SIG-M5 (cell line): ENCODE measurements at places on chromosomes 11 and 22.

GRCh38 chr11:128727796-128728431 is 34.0 kb downstream of the FLI1 start:
- DNase-seq, result no peak

- DNase-seq, result no peak
These were observed 13.5 kb downstream of the MS4A6A start for GRCh38 chr11:60169264-60169915.

GRCh38 chr11:1342946-1343345 is 33.5 kb upstream of the TOLLIP start:
- no peak for DNase-seq

DNA sequence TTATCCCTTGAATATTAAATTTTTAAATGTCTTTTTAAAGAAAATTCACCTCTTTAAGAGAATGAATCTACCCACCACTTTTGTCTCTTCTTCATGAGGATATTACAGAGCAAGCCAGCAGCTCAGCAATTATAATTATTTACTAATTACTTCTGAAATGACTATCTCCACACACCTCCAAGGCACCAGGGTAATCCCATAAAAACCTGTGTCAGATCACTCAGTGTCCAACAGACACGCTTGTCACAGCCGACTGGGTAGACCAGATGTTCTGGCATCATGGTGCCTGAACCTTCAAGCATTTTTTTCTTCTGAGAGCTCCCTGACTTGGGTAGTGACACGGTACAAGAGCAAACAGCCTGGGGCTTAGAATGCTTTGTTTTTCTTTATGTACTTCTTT is 61.4 kb downstream of the EFCAB6 start:
- no peak for DNase-seq

DNA sequence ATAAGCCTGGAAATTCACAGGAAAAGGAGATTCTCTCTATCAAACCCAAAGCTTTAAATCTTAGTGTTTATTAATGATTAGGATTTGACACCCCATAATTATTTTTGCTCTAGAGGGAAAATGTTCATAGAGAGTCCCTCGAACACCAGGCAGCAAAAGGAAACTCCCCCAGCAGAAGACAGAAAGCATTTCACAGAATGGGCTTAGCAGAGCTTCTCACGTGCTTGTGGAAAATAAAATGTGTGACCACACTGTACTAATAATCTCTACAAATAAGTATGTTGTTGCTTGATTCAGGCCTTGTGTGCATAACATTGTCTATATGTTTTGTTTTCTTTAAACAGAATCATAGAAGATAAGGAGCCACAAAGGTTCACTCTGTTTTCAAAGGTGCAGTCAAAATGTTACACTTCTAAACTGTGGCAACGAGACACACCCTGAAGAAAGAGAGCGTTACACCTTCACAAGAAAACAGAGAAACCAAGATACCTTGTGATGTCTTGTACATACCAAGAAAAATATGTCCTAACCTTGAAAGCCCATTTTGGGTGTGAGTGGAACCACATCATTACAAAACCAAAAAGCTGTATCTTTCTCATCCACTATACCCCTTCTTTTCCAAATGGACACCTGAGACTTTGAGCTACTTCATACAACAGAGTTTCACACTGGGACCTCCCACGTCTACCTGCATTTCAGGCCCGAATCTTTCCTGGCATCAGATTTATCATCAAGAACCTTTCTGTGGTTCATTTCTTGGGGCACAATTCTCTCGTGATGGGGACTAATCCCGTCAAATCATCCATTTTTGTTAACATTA is 282.5 kb downstream of the ETS1 start:
- no peak for DNase-seq

DNA sequence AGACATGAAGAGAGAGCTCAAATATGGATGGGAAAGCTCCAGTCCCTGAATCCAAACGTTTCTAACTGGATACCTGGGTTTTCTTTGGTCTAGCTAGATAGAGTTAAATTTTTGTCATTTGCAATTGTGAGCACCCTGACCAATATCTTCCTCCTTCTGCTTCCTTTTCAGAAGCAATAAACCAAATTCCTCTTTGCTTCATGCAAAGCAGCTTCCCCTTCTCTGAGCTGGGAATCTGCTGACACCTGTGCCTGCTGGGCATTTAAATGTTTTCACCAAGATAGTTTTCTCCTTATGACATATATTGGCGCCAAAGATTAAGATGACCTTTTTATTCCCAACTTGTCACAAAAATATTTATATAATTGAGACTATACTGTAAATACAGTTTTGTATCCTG is 27.9 kb upstream of the PAK1 start:
- no peak for DNase-seq

GRCh38 chr11:73201888-73202780 is 15.9 kb upstream of the P2RY2 start:
- DNase-seq, result no peak

GRCh38 chr11:71293961-71294782 is 41.8 kb upstream of the SHANK2 start:
- DNase-seq, result no peak

GRCh38 chr22:48751539-48752437 is 1075.9 kb downstream of the BRD1 start:
- DNase-seq, result no peak

DNA sequence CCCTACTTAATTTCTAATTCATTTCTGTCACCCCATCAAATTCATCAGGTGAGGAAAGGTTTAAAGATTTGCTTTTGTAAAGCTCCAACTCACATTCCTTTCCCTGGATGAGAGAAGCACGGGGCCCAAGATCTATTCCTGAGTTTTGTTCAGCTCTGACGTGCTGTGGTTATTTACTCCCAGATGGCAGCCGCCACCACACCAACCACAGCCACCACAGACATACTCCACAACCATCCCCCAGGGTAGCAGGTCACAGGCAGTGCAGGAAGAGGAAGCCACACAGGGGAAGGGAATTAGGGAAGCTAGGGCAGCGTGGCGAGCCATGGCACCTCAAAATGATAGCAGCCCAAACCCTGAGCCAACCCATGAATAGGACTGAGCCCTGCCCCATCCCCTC is 63.5 kb upstream of the CSNK2A3 start:
- peak; percentile 26 for DNase-seq

DNA sequence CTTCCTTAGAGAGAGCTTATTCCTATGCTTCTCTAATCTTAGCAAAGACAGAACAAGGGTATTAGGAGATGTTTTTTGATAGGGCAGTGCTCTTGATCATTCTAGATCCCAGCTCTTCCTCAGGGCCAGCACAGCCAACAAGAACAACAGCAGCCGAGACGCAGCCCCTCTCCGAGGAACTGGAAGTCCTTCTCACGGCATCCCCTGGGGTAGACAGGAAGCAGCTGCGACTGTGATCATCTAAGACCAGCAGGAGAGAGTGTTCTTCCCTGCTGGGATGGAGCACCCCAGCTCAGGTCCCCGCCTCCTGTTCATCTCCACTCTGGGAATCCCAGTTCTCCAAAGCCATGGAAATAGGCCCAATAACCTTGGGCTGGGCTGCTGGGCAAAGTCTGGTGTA is 29.6 kb downstream of the IRAG1 start:
- no peak for DNase-seq

- no peak for DNase-seq
These were observed 1.8 kb upstream of the VSTM5 start for GRCh38 chr11:93852242-93852641.

GRCh38 chr11:28528217-28528616 is 420.0 kb downstream of the METTL15 start:
- no peak for DNase-seq

DNA sequence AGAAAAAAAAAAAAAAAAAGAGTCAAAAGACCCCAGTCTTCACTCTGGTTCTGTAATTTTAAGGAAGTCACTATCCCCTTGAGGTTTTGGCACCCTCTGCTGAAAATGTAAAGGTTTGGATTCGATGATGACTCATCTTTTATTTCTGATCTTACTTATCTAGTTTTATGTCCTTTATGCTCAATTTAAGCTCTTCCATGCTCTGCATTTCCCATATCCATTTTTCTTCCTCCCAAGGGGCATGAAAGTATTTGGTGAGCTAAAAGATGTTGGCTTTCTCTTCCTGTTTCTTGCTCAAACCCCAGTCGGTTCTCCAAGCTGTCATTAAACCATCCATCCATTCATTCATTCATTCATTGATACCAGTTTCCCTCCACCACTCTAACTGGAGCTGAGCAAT is 61.0 kb upstream of the CDON start:
- DNase-seq, result no peak

DNA sequence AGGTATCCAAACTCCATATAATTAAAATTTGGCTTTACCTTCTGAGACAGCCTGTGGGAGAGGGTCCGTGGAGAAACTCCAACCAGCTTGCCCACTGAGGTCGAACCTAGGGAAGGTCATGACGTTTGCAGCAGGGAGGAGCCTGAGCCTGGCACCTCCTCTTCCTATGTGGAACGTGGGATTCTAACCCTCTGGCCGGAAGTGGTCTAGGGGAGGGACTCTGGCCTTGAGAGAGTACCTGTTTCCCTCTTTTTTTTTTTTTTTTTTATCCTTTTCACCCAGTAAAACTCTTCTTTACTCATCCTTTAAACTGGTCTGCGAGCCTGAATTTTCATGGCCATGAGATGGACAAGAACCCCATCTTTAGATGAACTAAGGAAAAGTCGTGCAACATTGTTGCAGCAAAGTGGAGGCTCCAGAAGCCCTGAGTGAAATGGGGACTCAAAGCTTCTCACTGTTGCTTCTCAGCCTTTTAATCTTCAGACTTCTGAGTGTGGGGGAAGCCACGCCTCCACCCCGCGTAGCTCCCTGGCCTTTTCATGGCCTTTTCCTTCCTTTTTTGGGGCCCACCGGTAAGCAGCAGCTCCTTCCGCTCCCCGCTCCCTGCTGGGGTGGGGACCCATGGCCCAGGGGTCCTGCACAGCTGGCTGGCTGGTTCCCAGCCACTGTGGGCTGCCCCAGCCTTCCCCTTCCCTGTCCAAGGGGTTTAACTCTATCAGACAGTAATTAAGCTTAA is 1359.9 kb downstream of the LRRC4C start:
- DNase-seq, result no peak

DNA sequence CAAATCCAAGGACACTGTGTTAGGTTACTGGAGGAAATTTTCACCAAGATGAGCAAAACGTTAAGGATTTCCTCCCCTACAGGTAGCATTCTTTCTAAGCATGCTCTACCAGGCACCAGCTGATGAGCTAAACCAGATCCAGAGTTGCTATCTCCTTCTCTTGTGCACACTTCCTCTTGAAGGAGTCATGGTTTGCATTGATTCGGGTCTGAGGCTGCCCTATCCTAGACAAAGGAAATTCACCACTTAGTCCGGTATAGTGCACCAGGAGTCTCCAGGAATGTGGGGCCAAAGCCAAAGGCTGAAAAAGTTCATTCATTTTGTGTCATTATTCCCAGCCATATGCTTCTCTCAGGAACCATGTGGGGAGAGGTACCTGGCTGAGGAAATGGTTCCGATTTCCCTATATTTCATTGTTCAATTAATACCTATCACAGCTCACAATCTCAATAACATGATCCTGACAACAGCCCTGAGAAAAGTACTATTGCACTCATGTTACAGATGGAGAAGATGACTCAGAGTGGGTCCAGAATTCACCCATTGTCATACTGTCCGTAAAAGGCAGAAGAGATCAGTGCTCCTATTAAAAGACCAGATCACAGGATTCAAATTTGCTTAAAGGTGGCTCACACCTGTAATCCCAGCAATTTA is 39.1 kb downstream of the SLC35F2 start:
- DNase-seq, result no peak

DNA sequence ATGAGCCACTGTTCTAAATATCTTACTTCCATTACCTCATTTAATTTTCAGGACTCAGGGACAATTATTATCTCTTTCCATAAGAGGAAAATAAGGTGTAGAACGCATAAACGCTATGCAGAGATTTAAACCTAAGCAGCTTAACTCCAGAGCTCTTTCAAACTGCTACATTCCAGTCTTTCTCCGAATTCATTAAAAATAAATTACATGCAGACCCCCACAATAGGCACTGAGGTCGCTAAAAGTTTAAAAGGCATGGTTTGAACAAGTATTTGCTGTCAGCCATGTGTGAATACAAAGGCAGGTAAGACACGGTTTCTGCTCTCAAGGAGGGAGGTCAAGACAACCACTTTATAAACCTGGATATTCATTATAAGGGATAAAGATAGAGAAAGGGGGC is 983 bp downstream of the NARS2 start:
- DNase-seq, result no peak

DNA sequence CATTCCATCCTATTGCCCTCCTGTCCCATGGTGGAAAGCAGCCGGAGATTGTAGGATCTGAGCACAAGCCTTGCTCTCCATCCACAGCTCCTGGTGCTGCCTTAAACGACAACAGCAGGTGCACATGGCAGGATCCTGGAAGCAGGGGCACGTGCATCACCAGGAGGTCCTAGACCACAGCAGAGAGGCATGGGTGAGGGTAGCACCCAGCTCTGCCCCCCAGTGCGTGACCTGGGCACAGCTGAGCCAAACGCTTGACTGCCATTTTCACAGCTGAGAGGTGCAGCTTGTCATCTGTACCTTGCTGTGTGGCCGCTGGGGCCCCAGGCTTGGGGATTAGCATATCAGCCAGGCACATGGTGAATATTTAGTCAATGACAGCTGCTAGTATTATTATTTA is 92.7 kb downstream of the NTM start:
- no peak for DNase-seq

- DNase-seq, result no peak
These were observed 4.9 kb upstream of the PLXNB2 start for GRCh38 chr22:50312371-50312770.

GRCh38 chr11:95154514-95154913 is 64.9 kb downstream of the ENDOD1 start:
- DNase-seq, result no peak

DNA sequence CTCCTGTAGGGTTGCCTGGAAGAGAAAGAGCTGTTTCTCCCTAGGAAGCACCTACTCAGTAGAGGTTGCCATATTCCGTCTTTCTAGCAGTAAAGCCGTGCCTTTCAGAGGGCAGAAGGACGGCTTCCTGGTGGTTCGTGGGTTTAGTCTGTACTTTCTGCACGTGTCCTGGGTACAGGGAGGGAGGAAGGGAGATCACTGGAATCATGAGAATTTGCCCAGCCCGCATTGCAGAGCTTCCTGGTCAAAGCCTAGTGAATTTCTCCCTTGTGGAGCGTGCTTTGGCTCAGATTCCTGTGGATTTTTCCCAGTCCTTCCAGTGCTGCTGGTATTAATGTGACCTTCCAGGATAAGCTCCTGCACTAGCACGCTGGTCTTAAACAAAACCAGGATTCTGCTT is 44.9 kb downstream of the GRAMD1B start:
- no peak for DNase-seq

GRCh38 chr22:37186228-37186996 is 1.6 kb downstream of the C1QTNF6 start:
- no peak for DNase-seq

- no peak for DNase-seq
These were observed 75.2 kb downstream of the USP47 start for GRCh38 chr11:11916981-11917399.

DNA sequence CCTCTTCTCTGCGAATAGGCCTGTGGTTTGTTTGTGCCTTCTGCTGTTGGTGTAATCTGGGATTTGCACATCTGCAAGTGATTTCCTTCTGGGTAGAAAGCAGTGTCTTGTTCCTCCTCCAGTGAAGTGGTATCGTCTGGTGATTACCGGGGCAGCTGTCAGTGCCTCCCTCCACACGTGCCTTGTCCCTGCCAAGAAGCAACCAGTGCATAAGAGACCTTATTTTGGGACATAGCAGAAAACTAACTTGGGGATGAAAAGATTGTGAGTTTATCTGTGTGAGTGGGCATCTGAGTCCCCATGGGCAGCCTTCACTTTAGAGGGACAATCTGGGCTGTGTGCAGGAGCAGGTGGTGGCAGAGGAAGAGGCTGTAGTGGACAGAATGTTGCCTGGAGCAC is 71.5 kb upstream of the SORL1-AS1 start:
- DNase-seq, result no peak

- no peak for DNase-seq
These were observed 15.2 kb downstream of the ATXN10 start for GRCh38 chr22:45686836-45687235.

- no peak for DNase-seq
These were observed 579 bp upstream of the CABP7 start for GRCh38 chr22:29718949-29719898.
